ENCODE measurements at places on chromosomes 12 and 14.

DNA sequence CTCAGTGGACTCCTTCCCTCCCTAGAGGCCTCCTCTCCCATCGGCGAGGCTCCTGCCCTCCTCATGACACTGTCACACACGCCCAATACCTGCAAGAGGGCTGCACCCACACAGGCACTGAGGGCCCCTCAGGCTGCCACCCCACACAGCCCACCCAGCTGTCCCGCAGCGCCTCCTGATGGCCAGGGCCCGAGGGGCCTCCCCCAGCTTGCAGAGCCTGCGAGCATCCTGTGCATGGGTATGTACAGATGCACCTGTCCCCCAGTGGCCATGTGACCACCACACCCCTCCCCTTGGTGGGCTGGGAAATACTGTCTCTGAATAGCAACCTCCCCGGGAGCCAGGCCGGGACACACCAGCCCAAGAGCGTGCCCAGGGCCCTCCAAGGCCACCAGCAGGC lies 19.0 kb upstream of the NUDT14 start:
- no peak for DNase-seq

GRCh38 chr12:8991371-8992345 lies 2.3 kb downstream of the KLRG1 start:
- DNase-seq = no peak

DNA sequence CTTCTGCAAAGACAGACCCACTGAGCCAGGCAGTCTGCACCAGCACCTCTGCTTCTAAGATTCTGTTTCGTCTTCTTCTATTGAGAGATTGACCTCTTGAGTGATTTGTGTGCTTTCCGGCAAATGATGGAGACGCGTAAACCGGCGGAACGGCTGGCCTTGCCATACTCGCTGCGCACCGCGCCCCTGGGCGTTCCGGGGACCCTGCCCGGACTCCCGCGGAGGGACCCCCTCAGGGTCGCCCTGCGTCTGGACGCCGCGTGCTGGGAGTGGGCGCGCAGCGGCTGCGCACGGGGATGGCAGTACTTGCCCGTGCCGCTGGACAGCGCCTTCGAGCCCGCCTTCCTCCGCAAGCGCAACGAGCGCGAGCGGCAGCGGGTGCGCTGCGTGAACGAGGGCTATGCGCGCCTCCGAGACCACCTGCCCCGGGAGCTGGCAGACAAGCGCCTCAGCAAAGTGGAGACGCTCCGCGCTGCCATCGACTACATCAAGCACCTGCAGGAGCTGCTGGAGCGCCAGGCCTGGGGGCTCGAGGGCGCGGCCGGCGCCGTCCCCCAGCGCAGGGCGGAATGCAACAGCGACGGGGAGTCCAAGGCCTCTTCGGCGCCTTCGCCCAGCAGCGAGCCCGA lies 703 bp downstream of the ASCL4 start:
- no peak for DNase-seq

DNA sequence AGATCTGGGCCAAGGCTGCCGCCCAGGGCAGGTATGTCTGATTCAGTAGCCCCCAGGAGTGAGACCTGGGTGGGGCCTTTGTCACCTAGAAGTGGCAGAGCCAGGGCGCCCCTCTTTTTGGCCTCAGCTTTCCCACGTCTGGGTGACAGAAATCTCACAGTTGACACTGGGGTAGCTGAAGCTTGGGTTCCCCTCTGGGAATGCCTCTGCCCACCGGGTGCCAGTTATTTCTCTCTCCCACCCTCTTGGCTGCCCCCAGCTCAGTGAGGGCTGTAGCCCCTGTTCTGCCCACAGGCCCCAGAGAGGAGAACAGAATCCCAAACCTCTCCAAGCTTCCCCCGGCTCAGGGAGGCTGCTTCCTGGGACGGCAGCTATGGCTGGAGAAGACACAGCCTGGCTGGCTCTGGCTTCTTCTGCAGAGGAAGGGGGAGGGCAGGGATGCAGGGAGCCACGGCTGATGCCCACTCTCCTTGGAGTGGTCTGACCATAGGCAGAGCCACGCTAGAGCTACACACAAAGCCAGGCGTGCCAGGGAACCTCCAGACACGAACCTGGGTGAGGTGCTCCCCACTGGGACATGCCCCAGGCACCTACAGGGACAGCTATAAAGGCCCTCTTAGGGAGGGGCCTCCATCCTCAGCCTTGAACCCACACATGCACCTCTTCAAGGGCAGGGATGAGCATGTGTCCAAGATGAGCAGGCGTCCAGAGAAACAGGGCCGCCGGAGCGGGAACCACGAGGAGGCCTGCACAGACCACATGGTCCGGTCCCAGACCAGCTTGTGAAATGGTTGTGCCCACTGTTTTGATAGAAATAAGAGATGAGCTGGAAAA lies 51.7 kb downstream of the BEGAIN start:
- no peak for DNase-seq

Measured in NCI-H1694 treated with DMSO at 0.1 percent for 48 hours (cell line).